ENCODE measurements at places on chromosomes 16 and 17. TPM values are rescaled to one million over a fixed set of nuclear protein-coding genes. Genes with fewer than 3 reads are reported as not detected.

The KIF19 gene
- total RNA-seq = 0.36 TPM

The PRSS33 gene
- not detected for total RNA-seq

The ITPRIPL2 gene
- total RNA-seq = 3.4 TPM

The GPR139 gene
- 0.84 TPM for total RNA-seq

The KRTAP4-9 gene
- total RNA-seq = not detected

The SLC47A1 gene
- total RNA-seq = 2.2 TPM

The CTRL gene
- total RNA-seq = 1.7 TPM

The LGALS9 gene
- 1.7 TPM for total RNA-seq

Measured in H1 (cell line).